GM23248 (cell line): ENCODE measurements at places on chromosomes 13 and 19. TPM values are rescaled to one million over a fixed set of nuclear protein-coding genes. Genes with fewer than 3 reads are reported as not detected.

DNA sequence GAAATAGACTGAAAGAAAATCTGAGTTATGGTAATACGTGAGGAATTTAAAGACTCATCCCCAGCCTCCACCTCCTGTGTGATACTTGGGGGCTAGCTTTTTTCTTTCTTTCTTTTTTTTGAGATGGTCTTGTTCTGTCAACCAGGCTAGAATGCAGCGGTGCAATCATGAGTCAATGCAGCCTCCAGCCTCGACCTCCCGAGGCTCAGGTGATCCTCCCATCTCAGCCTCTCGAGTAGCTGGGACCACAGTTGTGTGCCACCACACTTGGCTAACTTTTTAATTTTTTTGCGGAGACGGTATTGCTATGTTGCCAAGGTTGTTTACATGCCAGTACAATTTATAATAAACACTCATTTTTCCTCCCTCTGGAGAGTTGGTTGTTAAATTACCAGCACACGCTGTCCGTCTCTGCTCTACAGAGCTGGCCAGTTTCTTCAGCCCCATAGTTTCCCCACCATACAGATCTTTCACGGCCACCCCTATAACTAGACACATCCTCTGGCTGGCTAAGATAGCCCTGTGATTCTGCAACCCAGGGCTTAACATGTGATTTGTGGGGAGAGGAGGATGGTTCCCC, 4.8 kb downstream of the TNFSF9 start:
- no peak for DNase-seq

The ZAR1L gene
- total RNA-seq = not detected in 2 replicates

DNA sequence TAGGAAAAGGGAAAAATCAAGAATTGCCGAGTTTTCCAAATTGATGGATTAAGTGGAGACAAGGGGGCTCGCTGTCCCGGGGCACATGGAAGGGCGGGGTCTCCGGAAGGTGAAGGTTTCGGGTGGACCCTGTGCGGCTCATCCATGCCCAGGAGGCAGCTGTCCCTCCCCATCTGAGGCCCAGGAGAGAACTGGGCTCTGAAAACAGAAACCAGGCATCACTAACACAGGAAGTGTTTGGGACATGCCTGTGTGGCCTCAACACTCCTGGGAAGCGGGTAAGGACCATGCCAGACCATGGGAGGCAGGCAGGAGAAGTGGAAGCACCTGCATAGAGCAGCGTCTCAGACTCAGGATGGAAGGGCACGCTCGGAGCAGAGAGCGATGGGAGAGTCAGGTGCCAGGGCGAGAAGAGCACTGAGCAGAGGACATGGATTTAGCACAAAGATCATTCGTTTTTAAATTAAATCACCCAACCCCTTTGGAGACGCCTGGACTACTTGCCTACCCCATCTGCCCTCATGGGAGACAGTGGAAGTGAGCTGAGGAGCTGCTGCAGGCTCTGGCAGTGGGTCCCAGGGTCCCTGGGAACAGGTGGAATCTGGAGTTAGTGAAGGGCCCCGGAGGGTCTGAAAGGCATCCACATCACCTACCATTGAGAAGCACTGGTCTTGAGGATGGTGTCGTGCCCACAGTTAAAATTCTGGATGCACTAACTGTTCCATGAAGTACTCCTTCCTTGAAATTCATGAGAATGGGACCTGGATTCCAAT, 183.2 kb upstream of the SOX1 start:
- no peak for DNase-seq

DNA sequence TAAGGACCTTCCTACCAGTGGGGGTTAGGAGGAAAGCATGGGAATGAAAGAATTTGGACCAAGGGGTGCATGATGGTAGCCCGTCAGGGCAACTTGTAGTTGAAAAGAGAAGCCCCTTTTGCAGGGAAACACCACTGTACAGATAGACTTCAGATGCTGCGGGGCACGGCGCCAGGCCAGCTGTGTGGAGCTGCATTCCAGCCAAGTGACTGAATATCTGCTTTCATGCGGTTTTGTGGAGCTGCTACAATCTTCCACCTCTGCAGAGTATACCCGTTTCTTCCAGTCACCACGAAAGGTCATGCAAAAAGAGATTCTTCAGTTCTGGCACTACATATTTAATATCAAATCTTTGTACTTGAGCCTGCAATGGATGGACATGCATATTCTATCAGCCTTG, 104.7 kb downstream of the RGCC start:
- DNase-seq = peak; percentile 96
